ENCODE measurements at places on chromosomes 13 and 19. TPM values are rescaled to one million over a fixed set of nuclear protein-coding genes. Genes with fewer than 3 reads are reported as not detected.

- DNase-seq: no peak
These were observed 1.3 kb downstream of the LAMP1 start for GRCh38 chr13:113298043-113298945.

DNA sequence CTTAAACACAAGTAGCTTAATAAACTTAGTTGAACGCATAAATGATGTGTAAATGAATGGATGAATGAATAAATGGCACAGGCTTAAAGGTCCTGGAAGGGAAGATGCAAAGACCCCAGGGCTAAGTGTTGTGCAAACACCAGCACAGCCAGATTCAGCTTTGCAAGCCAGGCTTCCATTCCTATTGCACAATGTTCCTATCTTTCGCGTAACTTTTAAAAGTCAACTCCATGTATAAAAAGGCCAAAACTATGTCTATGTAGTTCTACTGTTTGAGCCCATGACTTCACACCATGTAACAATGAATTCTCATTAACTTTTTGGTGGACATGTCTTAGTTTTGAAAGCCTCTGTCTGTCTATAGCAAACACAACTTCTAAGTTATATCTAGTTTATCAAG lies 226.0 kb downstream of the NALCN start:
- no peak for DNase-seq

DNA sequence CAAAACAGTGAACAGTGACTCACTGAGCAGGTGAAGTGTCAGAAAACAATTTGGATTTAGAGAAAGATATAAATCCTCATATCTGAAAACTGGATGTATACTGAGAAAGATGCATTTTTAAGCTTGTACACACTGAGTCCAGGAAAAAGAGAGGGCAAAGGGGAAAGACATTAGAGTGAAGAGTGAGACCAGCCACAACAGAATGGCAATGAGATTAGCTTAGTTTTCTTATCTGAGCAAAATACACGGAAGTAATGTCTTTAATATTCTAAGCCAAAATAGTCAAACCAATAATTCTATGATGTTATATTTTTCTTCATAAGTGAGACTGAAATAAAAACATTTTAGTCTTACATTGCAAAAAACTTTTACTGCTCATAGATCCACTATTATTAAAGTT lies 236.0 kb downstream of the SLITRK5 start:
- no peak for DNase-seq

GRCh38 chr19:52778811-52779210 lies 7.8 kb downstream of the ZNF600 start:
- no peak for DNase-seq

DNA sequence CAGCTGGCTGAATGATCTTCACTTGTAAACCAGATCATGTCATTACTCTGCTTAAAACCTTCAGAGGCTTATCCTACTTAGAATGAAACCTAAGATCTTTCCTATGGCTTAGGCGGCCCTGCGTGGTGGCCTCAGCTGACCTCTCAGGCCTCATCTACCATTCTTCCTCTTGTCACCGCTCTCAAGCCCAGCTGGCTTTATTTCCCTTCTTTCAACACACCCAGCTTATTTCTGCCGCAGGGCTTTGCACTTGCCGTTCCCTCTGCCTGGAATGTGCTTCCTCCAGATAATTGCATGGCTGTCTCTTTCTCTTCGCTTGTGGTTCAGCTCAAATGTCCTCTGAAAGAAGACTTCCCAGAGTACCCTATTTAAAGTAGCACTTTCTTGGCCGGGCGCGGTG lies 3.6 kb upstream of the ASF1B start:
- no peak for DNase-seq

GRCh38 chr13:26721251-26722121 lies 39.1 kb downstream of the GPR12 start:
- DNase-seq: no peak

DNA sequence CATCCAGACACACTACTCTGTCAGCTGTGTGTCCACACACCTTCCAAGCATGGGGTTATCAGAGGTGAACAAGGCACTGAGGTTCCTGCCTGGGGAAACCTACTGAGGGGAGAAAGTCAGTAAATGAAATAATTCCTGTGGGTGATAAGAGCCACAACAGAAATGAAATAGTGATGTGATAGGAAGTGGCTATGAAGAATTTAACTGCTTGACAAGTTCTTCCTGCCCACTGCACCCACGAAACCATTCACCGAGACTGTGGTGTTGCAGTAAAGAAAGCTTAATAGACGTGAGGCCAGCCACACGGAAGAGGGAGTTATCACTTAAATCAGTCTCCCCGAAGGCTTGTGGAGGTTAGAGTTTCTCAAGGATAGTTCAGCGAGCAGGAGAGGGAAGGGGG lies 353.1 kb downstream of the UQCRFS1 start:
- no peak for DNase-seq

DNA sequence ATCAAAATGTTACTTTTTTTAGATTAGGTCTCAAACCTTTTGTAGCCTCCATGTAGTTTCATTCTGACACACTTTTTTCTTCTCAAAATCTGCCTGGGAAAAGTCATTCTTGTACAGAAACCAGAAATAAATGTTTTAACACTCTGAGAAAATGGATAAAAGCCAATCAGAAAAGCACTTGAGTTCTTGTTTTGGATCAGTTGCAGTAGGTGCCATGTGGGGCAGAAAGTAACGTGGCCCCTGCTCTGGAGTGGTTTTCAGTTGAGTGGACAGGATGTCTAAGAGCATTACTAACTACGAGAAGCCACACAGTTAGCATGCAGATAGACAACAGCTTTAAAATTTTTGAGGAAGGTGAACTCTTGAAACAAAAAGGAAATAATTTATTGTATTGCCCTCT lies 19.1 kb downstream of the GPR183 start:
- no peak for DNase-seq

DNA sequence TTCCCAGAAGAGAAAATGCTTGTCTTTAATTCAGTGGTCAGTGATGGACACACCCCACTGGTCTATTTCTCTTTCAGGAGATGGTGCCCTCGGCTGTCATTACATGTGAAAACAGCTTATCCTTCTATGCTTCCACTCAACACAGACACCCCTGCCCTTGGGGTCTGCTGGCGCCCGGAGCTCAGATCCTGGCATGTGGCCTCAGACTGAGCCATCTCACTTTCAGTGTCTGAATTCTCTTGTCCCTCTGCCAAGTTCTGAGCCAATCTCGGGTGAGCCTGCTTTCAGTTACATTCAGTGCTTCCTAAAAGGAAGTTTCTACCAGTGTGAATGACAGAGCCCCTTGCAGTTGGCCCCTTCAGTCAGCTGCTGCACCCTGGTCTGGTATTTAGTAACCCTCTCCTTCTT lies 293.6 kb downstream of the DNAJC15 start:
- no peak for DNase-seq

- DNase-seq: no peak
These were observed 319.0 kb downstream of the ZNF536 start for GRCh38 chr19:30690935-30691818.

- DNase-seq: no peak
These were observed 695.6 kb downstream of the PCDH9 start for GRCh38 chr13:66534561-66534960.

GRCh38 chr13:74098077-74098476 lies 36.1 kb downstream of the KLF12 start:
- no peak for DNase-seq

The TICAM1 gene
- 11.1 TPM for total RNA-seq

The ZNF99 gene
- total RNA-seq: not detected

The ZNF546 gene
- 4.7 TPM for total RNA-seq

The ACER1 gene
- total RNA-seq: 0.88 TPM

The CEACAM8 gene
- total RNA-seq: 0.33 TPM

The TEX26 gene
- total RNA-seq: not detected

The TUBA3C gene
- not detected for total RNA-seq

The UBL3 gene
- 21.8 TPM for total RNA-seq

The LGI4 gene
- 1.9 TPM for total RNA-seq

The SIGLEC11 gene
- total RNA-seq: 1.3 TPM

The SLITRK6 gene
- total RNA-seq: 0.58 TPM

The PCDH8 gene
- not detected for total RNA-seq

Measured in left lobe of liver (tissue), 2 donors.